ENCODE measurements at places on chromosomes 1 and 21.

DNA sequence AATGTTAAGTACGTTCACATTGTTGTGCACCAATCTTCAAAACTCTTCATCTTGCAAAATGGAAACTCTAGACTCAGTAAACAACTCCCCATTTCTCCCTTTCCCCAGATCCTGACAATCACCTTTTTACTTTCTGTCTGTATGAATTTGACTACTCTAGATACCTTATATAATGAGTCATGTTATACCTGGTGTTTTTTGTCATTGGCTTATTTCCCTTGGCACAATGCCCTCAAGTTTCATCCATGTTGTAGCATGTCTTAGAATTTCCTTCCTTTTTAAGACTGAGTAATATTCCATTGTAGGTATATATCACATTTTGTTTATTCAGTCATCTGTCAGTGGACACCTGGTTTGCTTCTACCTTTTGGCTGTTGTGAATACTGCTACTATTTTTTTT is 399.5 kb downstream of the LMO4 start:
- DNase-seq: no peak

DNA sequence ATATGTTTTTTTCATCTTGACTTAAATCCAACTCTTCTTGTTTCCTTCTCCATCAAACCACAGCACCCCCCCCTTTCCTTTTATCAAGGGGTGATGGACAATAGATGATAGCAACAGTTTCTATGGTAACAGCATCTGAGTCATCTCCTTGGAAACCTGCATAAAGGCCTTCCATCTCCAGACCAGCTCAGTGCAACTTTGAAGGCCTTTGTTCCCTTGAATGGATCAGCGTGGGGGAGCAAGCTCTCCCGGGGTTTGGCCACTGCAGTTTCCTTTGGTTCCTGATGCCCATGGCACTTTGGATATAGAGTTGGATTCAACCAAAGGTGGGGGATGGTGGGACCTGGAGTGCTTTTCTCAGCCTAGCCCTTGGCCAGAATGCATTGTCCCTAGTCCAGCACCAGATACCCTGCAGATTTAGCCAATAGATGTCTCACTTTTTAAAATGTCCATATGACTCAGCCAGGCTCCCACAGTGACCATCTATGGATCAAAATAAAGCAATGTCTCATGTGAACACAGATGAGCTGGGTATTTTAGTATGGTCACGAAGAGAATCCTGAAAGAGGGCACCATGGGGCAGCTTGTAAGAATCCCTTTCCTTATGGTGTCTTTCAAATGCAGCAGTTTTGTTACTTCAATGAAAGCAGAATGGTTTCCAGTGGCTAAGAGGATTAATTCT is 127.7 kb downstream of the SPATA46 start:
- DNase-seq: no peak

DNA sequence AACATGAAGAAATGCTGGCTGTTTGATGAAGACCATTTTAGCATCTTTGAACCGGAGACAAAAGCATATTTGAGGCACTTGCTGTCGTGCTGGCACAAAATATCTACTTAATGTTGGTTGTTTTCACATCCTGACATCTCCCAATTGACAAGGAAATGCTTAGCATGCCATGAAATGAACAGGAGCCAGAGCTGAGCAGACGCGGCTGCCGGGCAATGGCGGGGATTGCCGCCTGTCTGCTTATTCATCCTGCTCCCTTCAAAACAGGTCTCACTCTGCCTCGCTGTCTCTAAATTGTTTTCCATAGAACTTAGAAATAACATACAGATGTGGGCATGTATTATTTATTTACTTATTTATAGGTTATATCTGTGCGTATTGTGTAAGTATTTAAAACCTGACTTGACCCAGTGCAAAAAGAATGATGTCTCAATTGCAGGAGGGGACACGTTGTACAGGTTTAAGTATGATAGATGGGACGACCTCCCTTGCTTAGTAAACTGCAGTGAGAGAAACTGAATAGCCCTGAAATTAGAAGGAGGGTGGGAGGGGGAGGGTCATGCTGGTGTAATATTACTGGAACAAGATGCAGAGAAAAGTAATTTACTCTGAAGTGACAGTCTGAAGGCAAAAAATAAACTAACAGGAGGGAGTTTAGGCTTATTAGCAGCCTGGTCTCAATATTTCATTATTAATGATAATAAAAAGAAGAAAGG is 590.4 kb upstream of the PLXNA2 start:
- DNase-seq: no peak

DNA sequence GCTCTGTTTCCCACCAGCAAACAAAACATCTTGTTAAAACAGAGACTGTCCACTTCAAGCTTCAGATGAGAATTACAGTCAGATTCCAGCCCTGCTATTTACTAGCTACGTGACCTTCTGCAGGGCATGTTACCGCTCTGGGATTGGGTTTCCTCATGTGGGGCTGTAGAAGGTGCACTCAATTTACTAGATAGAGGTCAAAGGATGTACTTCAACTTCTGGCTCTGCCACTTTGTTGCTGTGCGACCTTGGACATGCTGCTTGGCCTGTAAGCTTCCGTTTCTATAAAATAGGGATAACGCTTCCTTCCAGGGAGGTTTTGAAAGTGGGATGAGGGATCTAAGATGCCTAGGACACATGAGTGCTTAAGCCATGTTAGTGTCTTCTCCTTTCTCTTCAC is 46.0 kb upstream of the LRIG2 start:
- DNase-seq: no peak

- no peak for DNase-seq
These were observed 1193.7 kb upstream of the ADGRL2 start for GRCh38 chr1:80607064-80607463.

- DNase-seq: no peak
These were observed 290.5 kb downstream of the OMA1 start for GRCh38 chr1:58256041-58256440.

- DNase-seq: no peak
These were observed 106.7 kb downstream of the FMN2 start for GRCh38 chr1:240198376-240198775.

- DNase-seq: peak; percentile 65
These were observed 76.3 kb downstream of the ITPKB start for GRCh38 chr1:226662642-226663326.

DNA sequence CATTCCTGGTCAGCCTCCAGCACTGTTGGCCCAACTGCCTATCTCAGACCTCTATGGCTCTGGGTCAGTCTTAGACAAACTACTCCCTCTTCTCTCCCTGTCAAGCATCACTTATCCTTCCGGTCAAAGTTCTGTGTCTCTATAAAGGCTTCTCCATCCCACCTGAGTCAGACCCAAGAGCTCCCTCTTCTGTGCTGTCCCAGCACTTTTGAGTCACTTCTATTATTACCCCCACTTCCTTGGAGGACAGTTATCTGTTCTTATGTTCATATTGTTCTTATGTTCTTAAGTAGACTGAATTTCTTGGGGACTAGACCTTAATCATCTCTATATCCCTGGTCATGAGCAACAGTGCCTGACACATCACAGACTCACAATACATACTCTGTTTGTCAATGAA is 29.2 kb upstream of the IL10 start:
- no peak for DNase-seq

DNA sequence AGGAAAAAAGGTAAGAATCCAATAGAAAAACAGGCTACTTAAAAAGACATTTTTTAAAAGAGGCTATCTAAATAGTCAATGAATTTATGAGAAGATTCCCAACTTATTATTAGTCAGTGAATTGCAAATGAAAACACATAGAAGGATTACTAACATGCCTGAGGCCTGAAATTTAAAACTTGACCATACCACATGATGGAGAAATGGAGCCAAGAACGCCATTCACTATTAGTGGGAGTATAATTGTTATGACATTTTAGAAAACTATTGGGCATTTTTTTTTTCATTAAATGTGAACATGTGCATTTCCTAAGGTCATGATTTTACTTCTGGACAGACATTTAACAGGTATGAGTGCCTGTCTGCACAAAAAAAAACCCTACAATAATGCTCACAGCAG is 24.8 kb upstream of the OR2B11 start:
- DNase-seq: no peak

- DNase-seq: no peak
These were observed 15.7 kb upstream of the LMNA start for GRCh38 chr1:156098784-156099183.

GRCh38 chr1:231219422-231220401 is 21.3 kb upstream of the GNPAT start:
- DNase-seq: no peak

GRCh38 chr1:109897259-109897955 is 13.2 kb upstream of the CSF1 start:
- DNase-seq: no peak

- no peak for DNase-seq
These were observed 868 bp downstream of the C1orf21 start for GRCh38 chr1:184387476-184388318.

DNA sequence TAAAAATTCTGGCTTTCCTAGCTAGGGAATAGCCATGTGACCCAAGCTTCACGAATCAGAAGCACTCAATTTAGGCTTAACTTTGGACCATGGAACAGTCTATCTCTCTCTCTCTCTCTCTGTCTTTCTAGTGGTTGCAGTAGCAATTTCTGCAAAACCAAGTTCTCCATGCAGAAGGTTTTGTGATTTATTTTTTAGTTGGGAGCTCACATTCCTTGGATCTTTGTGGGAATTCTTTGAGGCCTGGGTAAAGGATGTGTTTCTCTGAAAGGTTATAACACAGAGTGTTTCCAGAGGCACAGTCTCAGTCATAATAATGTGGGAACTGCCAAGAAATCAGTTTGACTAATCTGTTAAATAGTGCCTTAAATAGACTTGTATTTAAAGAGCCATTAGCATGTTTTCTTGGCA is 112.3 kb upstream of the COL11A1 start:
- no peak for DNase-seq

- no peak for DNase-seq
These were observed 101.9 kb downstream of the PRRX1 start for GRCh38 chr1:170765712-170766330.

GRCh38 chr21:38337793-38338192 is 81.0 kb downstream of the KCNJ15 start:
- DNase-seq: no peak

GRCh38 chr1:57204091-57204490 is 219.8 kb downstream of the DAB1 start:
- DNase-seq: no peak

- no peak for DNase-seq
These were observed 347.7 kb downstream of the NPHP4 start for GRCh38 chr1:5644281-5645134.

- DNase-seq: no peak
These were observed 1.8 kb downstream of the RER1 start for GRCh38 chr1:2393471-2393877.

DNA sequence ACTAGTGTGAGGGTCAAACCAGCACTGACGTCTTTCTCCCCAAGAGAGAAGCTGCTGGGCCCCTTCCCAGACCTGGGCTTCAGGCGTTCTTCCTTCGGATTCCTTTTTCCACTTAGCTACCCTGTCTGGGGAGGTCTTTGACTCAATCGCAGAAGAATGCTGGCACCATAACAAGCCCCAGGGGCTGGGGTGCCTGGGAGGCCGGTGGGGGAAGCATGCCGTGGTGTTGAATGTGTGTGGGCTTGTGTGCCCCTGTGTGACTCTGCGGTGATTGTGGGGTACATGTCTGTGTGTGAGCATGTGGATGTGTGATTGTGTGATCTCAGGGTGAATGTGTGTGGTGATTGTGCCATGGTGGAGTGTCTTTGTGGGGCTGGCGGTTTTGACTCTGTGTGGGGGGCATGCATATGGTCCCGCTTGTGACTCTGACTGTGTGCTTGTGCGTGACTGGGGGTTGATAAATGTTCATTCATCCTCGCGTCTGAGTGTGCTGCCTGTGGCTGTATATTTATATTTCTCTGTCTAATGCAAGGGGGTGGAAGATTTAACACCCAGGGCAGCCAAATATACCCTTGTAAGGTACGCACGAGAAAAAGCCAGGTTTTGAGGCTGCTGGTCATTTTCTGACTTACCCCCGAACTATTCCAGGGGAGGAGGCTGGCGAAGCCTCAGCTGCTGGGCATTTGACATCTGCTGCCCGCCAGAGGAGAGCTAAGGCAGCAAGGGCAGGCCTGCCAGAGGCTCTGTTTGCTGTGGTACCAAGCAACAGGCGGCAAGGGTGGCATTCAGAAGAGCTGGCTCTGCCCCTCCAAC is 1.1 kb upstream of the SYNC start:
- DNase-seq: no peak

GRCh38 chr1:193417945-193418744 is 231.7 kb upstream of the B3GALT2 start:
- DNase-seq: no peak

- DNase-seq: no peak
These were observed 9.5 kb downstream of the RER1 start for GRCh38 chr1:2400950-2401649.

DNA sequence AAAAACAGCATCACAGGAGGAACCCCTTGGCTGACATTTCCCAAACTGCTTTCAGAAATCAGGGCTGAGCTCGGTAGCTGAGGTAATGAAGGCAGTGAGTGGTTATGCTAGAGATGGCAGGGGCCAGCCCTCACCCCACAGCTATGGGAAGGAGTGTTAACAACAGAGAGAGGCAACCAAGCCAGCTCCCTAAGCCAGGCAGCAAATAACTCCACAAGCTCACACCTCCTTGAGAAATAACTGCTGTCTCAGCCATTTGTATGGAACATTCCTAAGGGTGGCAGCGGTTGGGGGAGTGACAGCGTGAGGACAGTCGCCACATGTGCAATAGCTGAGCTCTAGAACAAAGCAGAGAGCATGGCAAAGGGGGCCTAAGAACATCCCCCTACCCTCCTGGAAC is 42.6 kb downstream of the LMX1A start:
- no peak for DNase-seq

GRCh38 chr1:178692564-178693327 is 32.3 kb upstream of the RALGPS2 start:
- no peak for DNase-seq

GRCh38 chr1:204343802-204344201 is 15.9 kb downstream of the PLEKHA6 start:
- no peak for DNase-seq

GRCh38 chr1:43933386-43934100 is at the start of gene ARTN:
Gene ARTN, plus strand, starts transcription at chr1:43933801. Its CDS starts 1,856 bp downstream, at chr1:43935657.
- no peak for DNase-seq

GRCh38 chr1:228999446-229000170 is 264.3 kb downstream of the RHOU start:
- DNase-seq: no peak

- DNase-seq: no peak
These were observed 13.9 kb upstream of the LRIG2 start for GRCh38 chr1:113058941-113059706.

DNA sequence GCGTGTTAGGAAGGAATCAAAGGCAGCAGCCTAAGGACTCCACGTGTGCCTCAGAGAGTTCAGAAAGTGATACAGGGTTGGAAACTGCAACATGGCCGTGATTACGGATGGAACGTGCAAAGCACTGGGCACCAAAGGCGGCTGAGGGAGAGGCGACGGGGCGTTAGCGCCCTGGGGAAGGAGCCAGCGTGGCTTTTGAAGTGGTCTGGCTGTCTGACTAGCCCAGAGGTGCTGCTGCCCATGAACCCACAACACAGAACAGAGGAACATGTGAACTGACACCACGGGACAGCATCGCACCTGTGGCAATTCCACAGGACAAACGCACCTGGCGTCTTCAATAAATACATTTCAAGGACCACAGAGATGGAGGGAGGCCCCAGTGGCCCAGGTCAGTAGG is 18.0 kb upstream of the TMEM52 start:
- DNase-seq: no peak

GRCh38 chr1:67749844-67750690 is 65.1 kb downstream of the GADD45A start:
- DNase-seq: no peak

- no peak for DNase-seq
These were observed 120.1 kb upstream of the RAVER2 start for GRCh38 chr1:64624808-64625207.

GRCh38 chr1:99004861-99005442 is at the start of gene PLPPR5:
Gene PLPPR5, minus strand, starts transcription at chr1:99004861. Its CDS starts 190 bp downstream, at chr1:99004671.
- no peak for DNase-seq

Data from stimulated activated CD8-positive, alpha-beta memory T cell treated with anti-CD3 and anti-CD28 coated beads, Interleukin-7, amount 100 ng/mL, for 24 hours (primary cell).